ENCODE measurements at places on chromosomes 5 and 9.

- no peak for DNase-seq
These were observed 781 bp downstream of the FOXD1 start for GRCh38 chr5:73447530-73448462.

GRCh38 chr9:108676355-108676754, 179.4 kb downstream of the ACTL7B start:
- DNase-seq = no peak

- no peak for DNase-seq
These were observed 42.3 kb upstream of the MUSK start for GRCh38 chr9:110626101-110626829.

- no peak for DNase-seq
These were observed 1435.7 kb downstream of the MAT2B start for GRCh38 chr5:164941132-164941531.

- DNase-seq = no peak
These were observed 30.6 kb downstream of the KDM4C start for GRCh38 chr9:6788162-6789016.

DNA sequence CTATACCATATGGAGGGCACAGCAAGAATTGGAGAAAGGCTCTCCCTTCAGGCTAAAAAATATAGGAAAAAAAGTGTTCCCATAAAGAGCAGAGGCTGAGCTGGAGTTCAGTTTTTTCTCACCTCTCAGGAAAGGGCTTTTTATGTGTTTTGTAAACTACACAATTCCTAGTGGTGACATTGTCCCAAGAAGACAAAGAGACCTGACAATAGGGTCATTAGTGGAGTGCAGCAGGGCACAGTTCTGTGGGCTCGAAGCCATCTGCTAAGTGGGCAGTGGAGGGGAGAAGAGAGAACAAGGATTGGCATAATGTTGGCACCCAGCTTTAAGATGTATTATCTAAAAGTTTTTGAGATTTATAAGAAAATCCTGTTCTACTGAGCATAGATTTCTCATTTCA, 162.5 kb downstream of the HCN1 start:
- no peak for DNase-seq

GRCh38 chr9:99105152-99106043, 485 bp downstream of the TGFBR1 start:
- DNase-seq = no peak

- DNase-seq = no peak
These were observed 18.2 kb upstream of the WDR38 start for GRCh38 chr9:124835026-124835557.

DNA sequence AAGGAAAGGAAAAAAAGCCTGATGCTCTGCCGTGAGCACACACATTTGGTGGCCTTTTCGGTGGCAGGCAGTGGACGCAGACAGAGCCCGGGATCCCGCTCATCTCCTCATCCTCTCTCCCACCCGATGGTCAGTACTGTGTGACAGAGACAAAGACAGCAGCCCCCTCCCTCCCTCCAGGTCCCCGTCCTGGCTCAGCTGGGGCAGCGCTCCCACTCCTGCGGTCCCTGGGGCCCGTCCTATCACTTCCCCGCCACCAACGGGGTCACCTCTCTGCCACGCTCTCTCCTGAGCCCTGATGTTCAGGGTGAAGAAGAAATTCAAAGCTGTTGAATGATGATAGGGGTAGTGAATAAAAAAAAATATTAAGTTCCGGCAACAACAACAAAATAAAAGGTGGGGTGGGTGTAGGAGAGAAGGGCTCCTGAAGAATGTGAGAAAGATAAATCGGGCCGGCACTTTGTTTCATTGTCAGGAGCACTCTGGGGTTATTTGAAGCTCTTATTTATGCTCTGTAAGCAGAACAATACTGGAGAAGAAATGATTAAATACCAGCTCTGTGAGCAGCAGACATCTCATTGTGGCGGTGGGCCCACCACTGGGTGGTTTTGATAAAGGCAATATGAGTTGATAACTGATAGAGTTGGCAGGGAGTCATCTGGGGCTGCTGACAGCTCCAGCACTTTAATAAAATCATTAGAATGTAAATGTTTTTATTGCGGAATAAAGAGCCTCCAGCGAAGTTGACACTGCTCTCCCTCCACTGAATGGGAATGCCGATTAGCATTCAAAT, 417.7 kb downstream of the IRX1 start:
- DNase-seq = no peak

DNA sequence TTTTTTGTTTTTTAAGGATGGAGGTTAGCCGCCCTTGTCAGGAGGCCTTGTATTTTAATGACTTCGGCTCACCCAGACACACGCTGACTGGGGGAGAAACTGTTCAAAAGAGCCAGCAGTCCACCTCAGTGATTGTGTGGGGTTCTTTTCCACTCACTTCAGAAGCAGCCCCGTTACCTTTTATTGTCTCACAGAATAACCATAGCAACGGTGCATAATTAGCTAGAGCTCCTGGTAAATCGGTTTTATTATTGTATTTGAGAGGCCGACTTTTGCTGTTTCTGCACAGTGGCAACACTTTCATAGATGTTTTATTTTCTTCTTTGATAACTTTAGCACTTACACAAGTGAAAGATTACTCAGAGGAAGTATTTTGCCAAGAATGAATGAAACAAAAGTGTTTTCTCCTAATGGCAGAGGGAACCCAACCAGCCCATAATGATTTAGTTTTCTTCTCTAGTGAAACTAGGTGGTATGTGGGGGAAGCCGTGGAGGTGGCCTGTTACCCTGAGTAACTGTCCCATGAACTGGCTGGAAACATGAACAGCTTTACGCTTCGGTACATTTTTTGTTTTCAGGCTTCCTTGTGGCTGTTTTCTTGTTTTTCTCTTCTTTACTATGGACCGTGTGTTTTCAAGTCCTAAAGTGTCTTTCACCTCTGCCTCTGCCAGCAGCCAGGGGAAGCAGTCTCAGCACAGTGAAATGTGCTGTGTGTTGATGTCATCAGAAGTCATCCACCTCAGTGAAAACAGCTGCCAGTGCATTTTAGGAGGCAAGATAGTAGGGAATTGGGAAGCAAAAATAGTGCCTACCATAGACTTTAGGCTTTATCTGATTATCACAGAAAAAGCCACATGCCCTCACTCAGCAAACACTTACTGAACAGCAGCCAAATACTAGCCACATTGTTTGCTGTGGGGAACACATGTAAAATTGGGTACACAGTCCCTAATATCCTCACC, 414.7 kb downstream of the KDM4C start:
- no peak for DNase-seq

DNA sequence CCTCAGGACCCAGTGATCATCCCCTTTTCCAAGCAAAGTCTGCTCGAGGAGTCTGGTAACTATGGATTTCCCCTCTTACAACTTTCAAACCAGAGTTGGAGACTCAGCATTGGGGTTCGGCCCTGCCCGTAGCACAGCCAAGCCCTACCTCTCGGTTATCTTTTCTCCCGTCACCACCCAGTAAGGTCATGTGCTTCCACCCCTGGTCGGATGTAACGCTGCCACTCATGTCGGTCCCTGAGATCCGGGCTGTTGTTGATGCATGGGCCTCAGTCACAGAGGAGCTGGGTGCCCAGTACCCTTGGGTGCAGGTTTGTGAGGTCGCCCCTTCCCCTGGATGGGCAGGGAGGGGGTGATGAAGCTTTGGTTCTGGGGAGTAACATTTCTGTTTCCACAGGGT, 1.2 kb downstream of the GALT start:
- no peak for DNase-seq

- DNase-seq = no peak
These were observed 295.4 kb upstream of the ZNF608 start for GRCh38 chr5:125041798-125042197.

DNA sequence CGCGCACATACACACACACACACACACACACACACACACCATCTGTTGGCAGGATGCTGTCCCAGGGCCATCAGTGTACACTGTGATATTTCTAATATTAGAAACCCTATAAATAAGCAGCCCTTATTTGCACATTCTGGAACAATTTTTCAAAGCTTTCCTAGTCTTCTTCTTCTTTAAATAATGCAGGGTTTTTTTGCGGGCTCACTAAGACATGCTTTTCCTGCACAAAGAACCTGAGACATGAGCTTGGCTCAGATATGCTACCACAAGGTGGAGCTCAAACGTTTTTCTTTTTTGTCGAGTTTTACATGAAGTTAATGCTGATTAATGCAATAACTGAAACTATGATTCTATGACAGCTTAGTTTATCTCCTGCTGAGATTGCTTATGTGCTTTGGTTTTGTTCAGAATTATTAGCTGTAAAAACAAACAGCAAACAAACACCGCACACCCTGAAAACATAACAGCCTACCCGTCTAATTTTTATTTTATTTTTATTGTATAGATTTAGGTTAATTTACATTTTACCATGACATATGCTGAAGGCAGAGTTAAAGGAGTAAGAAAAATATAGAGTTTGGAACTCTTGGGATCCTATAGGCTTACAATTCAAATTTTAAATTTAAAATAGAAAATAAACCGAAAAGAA, 95.8 kb downstream of the ALDH1A1 start:
- DNase-seq = peak; percentile 7

- DNase-seq = no peak
These were observed at the start of gene DOCK8 for GRCh38 chr9:214648-215493. Gene DOCK8 (plus strand): TSS chr9:214865. CDS start chr9:214977, 112 bp downstream.

- no peak for DNase-seq
These were observed 30.0 kb upstream of the GLRX start for GRCh38 chr5:95852567-95852966.

GRCh38 chr9:29332789-29333188, 1759.5 kb upstream of the C9orf72 start:
- no peak for DNase-seq

DNA sequence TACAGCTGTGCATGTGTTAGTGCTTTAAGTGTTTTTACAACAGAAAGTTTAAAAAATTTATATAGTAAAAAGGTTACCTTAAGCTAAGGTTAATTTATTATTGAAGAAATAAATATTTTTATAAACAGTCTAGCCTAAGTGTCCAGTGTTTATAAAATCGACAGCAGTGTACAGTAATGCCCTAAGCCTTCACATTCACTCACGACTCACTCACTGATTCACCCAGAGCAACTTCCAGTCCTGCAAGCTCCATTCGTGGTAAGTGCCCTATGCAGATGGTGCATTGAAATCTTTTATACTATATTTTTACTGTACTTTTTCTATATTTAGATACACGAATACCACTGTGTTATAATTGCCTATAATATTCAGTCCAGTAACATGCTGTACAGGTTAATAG, 159.1 kb downstream of the ROR2 start:
- no peak for DNase-seq

DNA sequence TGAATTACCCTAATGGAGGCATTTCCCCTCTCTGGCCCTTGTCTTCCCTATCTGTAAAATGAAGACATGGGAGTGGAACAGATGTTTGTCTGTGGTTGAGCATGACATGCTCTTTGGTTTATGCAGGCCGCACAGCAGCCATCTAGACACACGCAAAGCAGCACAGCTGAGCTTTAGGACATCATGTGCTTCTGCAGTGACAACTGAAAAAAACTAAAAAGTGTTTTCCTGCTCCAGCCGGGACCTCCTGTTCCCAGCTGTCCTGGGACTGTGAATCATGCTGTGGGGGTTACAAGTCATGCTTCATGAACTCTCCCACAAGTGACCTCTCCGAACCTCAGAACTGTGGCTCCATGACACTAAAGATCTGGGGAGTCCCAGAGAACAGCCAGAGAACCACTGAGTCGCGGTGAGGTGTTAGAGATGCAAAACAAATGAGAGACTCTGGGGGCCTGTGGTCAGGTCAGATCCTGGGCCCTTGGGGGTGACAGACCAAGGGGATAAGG, 1.7 kb downstream of the SMIM3 start:
- DNase-seq = no peak

GRCh38 chr5:57094753-57095683, 78.8 kb upstream of the GPBP1 start:
- DNase-seq = no peak

DNA sequence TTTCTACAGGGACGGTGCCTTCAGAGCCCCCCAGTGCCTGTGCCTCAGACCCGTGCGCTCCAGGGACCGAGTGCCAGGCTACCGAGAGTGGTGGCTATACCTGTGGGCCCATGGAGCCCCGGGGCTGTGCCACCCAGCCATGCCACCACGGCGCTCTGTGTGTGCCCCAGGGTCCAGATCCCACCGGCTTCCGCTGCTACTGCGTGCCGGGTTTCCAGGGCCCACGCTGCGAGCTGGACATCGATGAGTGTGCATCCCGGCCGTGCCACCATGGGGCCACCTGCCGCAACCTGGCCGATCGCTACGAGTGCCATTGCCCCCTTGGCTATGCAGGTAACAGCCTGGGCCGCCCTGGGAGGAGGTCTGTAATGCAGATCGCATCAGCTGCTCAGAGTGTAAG, 6.9 kb downstream of the CRB2 start:
- DNase-seq = no peak

- DNase-seq = no peak
These were observed 14.8 kb upstream of the PRRC2B start for GRCh38 chr9:131379056-131379455.

GRCh38 chr5:131548176-131548575, 86.9 kb downstream of the RAPGEF6 start:
- DNase-seq = no peak

GRCh38 chr9:123735376-123735775, 194.6 kb downstream of the DENND1A start:
- DNase-seq = no peak

DNA sequence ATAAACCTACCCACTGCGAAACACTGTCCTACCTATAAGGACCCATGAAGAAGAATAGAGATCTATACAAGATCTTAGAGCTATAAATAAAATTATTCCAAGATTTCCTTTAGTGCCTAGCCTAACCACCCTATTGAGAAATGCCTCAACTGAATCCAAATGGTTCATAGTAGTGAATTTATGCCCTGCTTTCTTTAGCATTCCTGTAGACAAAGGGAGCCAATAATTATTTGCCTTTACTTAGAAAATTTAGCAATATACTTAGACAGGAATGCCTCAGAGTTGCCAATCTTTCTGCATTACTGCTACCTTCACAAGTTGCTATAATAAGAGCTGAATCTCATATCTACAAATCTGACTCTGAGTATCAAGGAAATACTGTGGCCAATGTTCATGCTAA, 62.6 kb downstream of the PUM3 start:
- no peak for DNase-seq

DNA sequence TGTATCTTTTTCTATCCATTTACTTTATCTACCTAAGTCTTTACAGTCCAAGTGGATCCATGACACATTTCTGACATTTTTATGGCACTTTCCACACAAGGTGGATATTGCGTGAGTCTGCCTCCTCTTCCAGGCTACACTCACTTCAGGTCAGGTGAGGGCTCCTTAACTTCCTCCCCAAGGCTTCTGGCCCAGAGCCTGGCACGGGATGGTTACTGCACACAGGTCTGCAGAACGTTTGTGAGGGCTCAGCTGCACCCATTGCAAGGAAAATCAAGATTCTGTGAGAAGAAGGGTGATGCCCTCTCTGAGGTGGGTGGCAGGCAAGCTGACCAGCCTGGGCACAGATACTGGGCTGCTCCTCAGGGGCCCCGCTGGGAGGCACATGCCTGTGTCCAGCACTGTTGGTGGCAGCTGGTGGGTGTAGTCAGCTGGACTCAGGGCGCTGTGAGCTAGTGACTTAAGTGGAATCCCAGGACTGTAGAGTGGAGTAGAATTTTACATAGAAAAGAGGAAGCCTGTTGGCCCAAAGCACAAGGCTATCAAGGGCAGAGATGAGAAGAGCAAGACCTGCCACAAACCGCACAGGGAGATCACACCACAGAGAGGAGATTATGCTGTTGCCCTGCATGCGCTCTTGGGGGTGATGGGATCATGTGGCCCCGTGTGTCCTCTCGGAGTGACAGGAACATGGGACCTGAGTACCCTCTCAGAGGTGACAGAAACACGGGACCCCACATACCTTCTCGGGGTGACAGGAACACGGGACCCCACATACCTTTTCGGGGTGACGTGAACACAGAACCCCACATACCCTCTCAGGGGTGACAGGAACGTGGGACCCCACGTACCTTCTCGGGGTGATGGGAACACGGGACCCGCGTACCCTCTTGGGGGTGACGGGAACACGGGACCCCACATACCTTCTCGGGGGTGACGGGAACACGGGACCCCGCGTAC, 21.3 kb downstream of the AHRR start:
- DNase-seq = no peak

Measured in NCI-H2081 treated with DMSO at 0.1 percent for 48 hours (cell line).